ENCODE measurements at places on chromosomes 5 and 9. TPM values are rescaled to one million over a fixed set of nuclear protein-coding genes. Genes with fewer than 3 reads are reported as not detected.

SEMA4D gene
- 18.9 TPM for polyA plus RNA-seq

ZNF366 gene
- 0.22 TPM for polyA plus RNA-seq

C1QTNF3 gene
- polyA plus RNA-seq: 6.3 TPM

SH3PXD2B gene
- 3.1 TPM for polyA plus RNA-seq

HSPA4 gene
- polyA plus RNA-seq: 81.5 TPM

DIRAS2 gene
- polyA plus RNA-seq: 1.0 TPM

IL31RA gene
- polyA plus RNA-seq: not detected

PCDHGA6 gene
- 0.34 TPM for polyA plus RNA-seq

KIF24 gene
- 0.58 TPM for polyA plus RNA-seq

ENTREP1 gene
- polyA plus RNA-seq: 7.5 TPM

MARCHF3 gene
- polyA plus RNA-seq: 1.5 TPM

CTNNAL1 gene
- polyA plus RNA-seq: 54.8 TPM

NOXA1 gene
- polyA plus RNA-seq: 19.1 TPM

OTULINL gene
- polyA plus RNA-seq: 7.1 TPM

IL13 gene
- polyA plus RNA-seq: not detected
